ENCODE measurements at places on chromosomes 11 and 22. TPM values are rescaled to one million over a fixed set of nuclear protein-coding genes. Genes with fewer than 3 reads are reported as not detected.

PKP3 gene
- not detected for total RNA-seq

YPEL4 gene
- total RNA-seq, result 1.8 TPM

KCTD21 gene
- total RNA-seq, result 2.4 TPM

DNHD1 gene
- 39.9 TPM for total RNA-seq

GGTLC2 gene
- not detected for total RNA-seq

SLC22A25 gene
- total RNA-seq, result not detected

RFPL1 gene
- not detected for total RNA-seq

F2 gene
- not detected for total RNA-seq

AIFM3 gene
- total RNA-seq, result 1.2 TPM

MOV10L1 gene
- total RNA-seq, result not detected

OR5B21 gene
- 0.32 TPM for total RNA-seq

GTSE1 gene
- 0.57 TPM for total RNA-seq

C11orf86 gene
- not detected for total RNA-seq

PLEKHA7 gene
- total RNA-seq, result 5.3 TPM

OR6A2 gene
- not detected for total RNA-seq

All from T-helper 17 cell (primary cell).